ENCODE measurements at places on chromosomes 3 and 15.
A peak's percentile ranks its signal among the peaks of the same experiment; 100 is the strongest.

DNA sequence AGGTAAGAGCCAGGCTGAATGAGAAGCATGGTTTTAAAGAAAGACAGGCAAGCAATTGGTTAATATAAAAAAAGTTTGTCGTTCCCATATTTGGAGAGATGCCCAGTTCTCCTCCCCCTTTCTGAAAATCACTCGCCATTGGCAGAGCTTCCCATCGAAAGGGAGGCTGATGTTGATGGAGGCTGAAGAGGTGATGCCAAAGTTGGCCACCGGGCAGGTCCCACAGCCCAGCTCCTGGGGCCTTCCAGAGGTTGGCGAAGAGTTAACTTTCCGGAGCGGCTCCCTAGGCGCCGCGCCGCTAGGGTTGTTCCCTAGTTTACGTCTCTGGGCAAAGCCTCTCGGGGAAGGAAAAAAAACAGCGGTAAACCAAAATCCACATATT is 793 bp downstream of the PCOLCE2 start:
- peak; percentile 31 for DNase-seq

GRCh38 chr15:83365370-83365938 is 81.0 kb upstream of the BNC1 start:
- DNase-seq, result peak; percentile 99

DNA sequence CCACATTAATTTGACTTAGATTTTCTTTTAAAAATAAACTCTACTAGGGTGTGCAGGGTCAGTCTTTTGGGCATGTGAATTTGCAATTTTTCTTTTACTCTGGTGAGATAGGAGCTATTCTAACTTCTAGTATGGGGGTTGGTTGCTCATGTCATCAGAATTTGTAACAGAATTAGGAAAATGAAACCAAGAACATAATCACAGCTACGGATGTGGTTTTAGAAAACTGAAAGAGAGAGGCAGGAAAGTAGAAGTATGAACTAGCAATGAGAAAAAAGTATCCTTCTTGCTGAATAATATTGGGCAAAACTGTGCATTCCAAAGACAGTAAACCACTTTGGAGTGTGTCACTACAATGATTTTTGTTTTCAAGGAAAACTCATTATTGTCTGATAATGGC is 43.3 kb downstream of the ADPGK start:
- DNase-seq, result no peak

DNA sequence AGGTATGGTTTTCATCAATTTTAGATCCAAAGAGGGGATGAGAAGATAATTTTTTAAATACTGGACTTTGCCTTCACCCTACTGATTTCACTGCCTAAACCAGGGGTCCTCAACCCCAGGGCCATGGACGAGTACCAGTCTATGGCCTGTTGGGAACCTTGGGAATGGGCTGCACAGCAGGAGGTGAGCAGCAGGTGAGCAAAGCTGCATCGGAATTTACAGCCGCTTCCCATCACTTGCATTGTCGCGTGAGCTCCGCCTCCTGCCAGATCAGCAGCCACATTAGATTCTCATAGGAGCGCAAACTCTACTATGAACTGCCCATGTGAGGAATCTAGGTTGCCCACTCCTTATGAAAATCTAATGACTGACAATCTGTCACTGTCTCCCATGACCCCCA is 76.3 kb upstream of the TTBK2 start:
- no peak for DNase-seq

DNA sequence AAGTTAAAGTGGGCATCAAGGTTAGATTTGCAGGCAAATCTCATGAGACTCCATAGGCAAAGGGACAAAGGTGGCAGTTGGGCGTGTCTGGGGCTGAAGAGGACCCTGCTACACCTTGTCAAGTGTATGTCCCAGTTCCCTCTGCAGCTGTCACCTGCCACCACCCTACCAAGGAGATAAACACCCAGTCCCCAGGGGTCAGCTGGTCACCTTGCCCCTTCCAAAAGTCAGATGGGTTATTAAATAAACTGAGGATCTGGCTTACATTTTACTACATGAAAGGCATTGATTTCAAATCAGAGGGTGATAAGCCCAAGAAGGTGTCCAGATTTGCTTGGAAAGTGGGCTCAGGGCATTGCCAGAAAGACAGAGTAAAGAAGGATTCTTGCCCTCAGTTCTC is 248.1 kb upstream of the TRIM42 start:
- no peak for DNase-seq

- DNase-seq, result peak; percentile 47
Measured at GRCh38 chr15:63156755-63157117, 541 bp downstream of the RPS27L start.

Data from NCI-H226 (cell line).